Cerebellar nuclear complex (tissue), 1 donor: ENCODE measurements at places on chromosomes 1 and 21.

DNA sequence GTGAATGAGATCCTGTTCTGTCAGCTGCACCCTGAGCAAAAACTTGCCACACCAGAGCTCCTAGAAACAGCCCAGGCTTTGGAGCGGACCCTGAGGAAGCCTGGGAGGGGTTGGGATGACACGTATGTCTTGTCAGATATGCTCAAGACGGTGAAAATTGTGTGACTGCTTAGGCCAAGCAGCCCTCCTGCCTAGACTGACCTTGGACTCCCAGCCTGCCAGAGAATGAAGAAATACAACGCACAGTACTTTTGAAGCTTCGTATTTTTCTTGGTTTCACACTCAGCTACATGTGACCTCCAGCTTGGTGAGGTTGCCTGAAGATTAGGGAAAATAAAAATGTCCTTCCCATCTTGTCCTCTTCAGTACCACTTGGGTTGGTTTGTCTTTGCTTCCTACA, 15.1 kb downstream of the METTL13 start:
- DNase-seq = no peak

GRCh38 chr1:60825593-60825992, 256.8 kb upstream of the NFIA start:
- DNase-seq = no peak

DNA sequence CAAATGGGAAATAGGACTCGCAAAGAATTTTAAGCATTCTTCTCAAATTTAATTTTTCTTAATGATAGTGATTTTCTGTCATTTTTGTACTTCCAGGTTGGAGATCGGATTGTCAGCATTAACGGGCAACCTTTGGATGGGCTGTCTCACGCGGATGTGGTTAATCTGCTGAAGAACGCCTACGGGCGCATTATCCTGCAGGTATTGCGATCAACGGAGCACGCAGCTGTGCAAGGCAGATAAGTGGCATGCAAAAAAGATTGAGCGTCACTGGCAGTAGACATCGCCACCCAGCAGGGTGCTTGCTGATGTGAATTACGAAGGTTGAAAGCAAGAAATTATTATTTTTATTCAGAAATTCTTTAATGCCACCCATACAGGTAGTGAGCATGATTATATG, 65.9 kb upstream of the L1TD1 start:
- no peak for DNase-seq

DNA sequence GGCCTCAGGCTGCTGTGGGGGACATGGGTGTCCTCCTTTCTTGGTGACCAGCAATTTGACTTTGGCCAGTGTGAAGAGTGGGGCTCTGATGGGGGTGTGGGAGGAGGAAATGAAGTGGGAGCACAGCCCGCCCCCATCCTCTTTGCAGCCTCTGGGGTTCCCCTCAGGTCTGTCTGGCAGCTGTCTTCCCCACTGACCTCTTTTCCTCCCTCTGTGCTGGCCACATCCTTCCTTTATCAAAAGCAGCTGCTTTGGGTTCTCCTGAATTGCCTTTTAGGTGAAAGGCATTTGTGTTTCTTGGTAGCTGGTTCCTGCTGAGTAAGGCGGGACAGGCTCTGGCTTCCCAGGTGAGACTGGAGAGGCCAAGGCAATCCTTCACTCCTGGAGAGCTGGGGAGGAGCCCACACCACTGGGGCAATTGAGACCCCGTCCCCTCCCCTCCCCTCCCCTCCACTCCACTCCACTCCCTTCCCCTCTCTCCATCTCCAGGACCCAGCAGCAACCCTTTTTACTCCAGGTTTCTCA, 24.9 kb downstream of the PCAT6 start:
- DNase-seq = no peak

DNA sequence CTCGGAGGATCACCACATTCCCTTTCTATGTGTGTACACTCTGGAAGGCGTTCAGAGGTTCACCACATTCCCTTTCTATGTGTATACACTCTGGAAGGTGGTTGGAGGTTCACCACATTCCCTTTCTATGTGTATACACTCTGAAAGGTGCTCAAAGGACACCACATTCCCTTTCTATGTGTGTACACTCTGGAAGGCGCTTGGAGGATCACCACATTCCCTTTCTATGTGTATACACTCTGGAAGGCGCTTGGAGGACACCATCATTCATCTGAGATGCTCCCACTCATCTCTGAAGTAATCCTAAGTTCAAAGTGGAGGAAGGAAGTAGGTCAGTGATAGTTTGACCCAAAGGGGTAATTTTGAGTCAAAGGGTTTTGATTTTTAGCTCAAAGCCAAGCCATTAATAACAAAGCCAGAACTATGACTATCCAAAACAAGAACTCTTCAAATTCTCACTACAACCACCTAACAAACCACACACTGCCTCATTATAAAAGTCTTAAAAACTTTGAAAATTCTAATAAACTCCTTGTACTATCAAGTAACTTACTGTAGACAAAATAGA, 32.9 kb downstream of the NRIP1 start:
- DNase-seq = no peak

DNA sequence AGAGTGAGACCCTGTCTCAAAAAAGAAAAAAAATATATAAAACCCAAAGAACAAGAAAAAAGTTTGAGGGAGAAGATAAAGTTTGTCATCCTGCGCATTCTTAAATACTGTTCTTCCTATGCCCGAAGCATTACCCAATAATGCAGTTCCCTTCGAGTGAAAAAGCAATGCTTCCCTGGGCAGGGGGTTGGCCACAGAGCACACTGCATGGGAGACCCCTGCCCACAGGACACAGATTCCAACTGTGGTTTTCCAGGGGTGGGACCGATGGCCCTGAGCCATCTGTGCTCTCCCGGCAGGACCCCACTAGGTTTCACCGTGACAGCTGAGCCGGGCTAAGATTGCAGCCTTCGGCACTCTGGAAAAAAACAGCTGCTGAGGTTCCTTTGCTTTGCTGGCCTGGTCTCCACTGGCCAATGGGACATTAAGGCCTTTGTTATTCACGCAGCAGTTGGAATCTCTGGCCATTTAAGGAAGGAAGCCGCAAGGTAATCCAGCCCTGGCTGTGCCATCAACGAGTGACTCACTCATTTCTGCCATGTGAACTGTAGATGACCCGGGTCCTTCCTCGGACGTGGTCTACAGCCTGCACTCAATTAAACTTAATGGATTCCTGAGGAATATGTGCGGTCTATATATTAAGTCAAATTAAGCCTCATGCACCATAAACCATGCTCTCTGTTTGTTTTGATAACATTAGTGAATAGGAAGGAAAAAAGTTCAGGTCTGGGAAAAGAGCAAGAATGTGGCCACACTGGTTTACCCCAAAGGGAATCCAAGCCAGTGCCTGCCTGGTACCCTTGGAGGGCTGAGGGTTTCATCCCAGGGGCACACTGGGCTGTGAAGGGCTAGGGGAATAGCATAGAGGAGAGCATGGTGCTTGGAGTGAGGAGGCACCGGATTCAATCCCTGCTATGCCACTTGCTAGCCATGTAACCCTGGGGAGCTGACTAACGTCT, 163.2 kb downstream of the ZBTB18 start:
- DNase-seq = no peak

- DNase-seq = no peak
Measured at GRCh38 chr1:171433451-171433850, 51.9 kb upstream of the PRRC2C start.

DNA sequence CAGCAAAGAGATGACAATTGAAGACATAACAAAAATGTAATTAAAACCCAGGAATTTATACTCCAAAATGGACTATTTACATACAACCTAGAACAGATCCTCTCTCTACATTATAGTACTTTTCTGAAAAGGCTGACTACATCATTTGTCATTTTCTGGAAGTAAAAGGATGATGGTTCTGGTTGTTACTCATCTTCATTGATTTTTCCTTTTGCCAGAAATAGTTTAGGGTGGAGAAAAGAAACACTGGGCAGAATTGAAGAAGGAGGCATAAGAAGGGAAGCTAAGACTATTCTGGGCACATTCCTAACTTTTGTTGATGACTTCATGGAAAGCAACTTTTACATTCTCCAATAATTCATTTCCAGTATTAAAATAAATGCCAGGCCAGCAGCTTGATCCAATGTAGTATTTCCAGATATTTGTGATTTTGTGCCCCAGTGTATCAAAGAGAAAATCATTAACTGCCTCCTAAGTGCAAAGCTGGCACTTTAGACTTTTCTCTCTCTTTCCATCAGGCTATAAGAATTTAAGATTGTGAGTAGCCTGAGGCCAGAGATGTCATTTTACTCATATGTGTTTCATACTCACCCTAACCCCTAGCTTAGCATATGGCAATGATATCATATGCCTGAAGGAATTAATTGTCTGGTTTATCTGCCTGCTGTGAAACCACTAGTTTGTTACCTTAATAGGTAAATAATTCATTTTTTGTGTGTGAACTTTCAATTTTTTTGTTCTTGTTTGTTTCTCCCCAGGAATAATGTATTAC, 369.5 kb upstream of the LYPLAL1 start:
- DNase-seq = no peak

- no peak for DNase-seq
Measured at GRCh38 chr1:233482388-233482787, 131.5 kb upstream of the KCNK1 start.

GRCh38 chr1:59814901-59815825, at the start of gene HOOK1:
Gene HOOK1, plus strand, starts transcription at chr1:59814949. Its CDS starts 169 bp downstream, at chr1:59815118.
- no peak for DNase-seq

DNA sequence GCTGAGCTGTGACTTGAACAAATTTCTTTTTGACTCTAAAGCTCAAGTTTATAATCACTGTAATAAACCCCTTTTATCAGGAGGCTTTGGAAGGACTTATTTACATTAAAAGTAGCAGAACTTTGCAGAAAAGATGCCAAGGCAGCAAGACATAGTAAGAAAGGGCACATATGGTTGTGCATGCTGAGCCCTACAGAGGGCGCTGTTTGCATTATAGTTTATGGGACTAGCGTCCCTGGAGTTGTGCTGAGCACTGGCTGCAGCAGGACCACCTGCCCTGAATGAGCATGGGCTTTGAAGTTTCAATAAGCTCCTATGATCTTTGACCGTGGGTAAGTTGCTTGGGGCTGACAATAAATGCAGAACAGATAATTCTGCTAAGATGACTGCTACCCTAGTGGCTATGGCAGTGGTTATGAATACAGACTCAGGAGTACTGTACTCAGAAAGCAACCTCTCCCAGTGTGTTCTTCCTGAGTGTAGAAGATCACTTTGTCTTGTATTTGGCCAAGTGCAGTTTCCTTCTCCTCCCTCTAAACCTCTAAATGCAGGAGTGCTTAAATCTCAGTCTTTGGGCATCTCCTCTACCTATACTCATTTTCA, 45.4 kb upstream of the USP1 start:
- DNase-seq = no peak

- no peak for DNase-seq
Measured at GRCh38 chr1:175307160-175307559, 114.6 kb upstream of the KIAA0040 start.

DNA sequence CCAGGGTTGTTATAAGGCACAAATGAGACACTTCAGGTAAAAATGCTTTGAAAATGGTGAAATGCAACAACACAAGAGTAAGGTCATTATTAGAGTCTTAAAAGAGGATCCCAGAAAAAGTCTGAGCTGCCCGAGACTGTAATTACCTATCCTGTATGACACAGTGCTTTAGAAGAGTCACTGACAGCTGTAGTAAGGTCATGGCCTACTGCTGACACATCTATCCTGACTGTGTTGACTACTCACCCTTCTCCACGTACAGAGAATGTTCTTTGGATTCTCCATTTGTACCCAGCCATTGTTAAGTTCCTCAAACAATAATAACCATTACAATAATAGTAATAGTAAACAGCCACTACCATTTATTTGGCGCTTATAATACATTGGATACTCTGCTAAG, 104.4 kb downstream of the CACHD1 start:
- no peak for DNase-seq
